Right renal pelvis (tissue), 4 donors: ENCODE measurements at places on chromosomes 6 and 20.
A peak's percentile ranks its signal among the peaks of the same experiment; 100 is the strongest.

DNA sequence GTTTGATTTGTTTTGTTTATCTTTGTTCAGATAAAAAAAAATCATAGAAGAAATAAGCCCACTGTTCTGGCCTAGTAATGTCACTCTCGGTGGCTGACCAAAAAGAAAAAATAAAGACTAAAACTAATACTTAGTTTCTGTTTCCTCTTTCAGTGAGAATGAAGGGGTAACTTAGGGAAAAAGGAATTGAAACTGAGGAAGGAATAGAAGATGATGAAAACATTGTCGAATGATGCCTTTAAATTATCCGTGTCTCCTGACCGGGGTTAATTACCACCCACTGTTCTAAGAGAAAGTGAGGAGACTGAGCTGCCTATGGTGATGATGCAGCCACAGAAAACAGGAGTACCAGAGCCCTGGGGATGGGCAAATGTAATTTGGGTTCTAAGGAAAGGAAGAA, 73.1 kb downstream of the PTCHD4 start:
- DNase-seq = no peak

DNA sequence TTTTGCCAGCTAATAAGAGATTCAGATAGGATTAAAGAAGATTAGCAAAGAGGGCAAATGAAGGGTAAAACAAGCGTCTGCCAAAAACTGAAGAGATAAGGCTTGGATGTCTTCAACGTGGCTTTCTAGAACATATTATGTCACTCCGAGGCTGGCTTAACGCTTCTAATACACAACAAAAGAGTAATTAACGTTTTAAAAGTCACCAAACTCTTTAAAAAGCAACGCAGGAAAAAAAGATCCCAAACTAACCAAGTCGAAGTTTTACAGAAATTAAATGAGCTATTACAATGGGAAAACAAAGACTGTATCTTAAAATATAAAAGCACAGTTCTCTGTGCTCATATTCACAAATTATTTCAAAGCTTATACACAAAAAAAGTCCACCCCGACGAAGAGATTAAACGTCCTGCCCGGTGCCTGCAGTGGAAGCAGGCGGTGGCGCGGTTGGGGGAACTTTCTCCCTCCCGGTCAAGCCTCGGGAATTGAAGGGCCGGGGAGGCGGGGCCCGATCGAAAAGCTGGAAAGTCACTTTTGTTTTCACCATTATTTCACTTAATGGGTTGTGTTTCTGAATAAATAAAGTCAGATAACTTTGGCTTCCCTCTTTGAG, 1.2 kb downstream of the MAK start:
- DNase-seq = no peak

DNA sequence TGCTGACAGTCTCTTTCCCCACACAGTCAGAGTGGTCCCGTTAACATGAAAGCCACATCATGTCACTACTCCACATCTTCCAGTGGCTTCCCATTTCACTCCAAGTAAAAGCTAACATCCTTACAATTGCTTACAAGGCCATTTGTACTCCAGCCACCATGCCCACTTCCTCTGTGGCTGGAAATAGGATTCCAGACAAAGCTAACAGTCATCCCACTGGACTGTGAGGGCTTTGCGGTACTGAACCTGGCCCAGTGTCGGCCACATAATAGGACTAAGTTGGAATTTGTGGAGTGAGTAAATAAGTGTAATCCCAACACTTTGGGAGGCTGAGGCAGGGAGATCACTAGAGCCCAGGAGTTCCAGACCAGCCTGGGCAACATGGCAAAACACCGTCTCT, 10.9 kb downstream of the CCM2L start:
- DNase-seq = no peak

DNA sequence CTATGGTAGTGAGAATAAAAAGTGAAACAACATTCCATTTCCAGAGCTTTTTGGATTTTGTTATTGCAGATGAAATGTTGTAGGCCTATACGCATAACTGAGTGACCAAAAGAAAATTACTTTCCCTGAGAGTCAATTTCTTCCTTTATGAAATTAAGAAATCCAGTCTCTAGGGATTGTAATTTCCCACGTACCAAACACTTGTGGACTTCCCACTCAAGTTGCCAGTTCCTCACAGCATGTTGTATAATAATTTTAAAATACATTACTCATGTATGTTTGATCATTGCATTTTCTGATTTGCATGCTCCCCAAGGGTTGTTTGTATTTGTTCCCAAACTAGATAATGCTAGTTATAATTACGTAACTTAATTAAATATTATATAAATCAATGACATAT, 12.0 kb upstream of the PRDM1 start:
- no peak for DNase-seq

GRCh38 chr20:52275181-52275691, 83.7 kb upstream of the ZFP64 start:
- DNase-seq = no peak

DNA sequence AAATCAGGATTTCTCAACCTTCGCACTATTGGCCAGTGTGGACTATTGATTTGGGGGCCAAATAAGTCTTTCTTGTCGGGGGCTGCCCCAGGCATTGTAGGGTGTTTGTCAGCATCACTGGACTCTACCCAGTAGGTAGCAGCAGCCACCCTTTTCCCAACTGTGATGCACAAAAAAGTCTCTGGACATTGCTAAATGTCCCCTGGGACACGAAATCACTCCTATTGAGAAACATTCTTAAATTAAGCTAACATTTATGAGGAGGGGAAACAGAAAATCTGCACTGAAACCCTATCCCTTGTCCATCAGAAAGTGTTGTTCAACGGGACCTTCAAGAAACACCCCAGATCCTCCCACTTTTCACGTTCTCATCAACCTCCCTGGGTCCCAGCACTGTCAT, 54.2 kb downstream of the NFATC2 start:
- no peak for DNase-seq

GRCh38 chr20:62219992-62220665, at the start of gene HRH3:
HRH3 (minus strand) TSS chr20:62220278; CDS start chr20:62219970, 308 bp downstream.
- DNase-seq = peak; percentile 18

DNA sequence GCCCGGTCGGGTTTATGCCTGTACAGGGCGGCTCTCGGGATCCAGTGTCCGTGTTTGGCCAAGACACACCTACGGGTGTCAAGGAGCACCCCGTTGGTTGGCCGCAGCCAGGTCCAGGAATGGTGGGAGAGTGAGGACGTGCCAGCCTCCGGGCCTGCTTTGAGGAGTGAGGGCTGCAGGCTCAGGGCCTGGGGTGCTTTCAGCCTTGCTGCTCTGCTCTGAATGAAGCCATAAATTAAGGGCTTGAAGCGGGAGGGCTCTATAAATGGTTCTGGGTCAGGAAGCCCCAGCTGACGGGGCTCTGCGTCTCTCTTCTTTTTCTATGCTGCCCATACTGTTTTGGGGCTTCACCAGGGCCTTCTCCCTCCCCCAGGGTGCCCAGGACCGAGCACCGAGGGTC, 15.1 kb downstream of the GATA5 start:
- no peak for DNase-seq

DNA sequence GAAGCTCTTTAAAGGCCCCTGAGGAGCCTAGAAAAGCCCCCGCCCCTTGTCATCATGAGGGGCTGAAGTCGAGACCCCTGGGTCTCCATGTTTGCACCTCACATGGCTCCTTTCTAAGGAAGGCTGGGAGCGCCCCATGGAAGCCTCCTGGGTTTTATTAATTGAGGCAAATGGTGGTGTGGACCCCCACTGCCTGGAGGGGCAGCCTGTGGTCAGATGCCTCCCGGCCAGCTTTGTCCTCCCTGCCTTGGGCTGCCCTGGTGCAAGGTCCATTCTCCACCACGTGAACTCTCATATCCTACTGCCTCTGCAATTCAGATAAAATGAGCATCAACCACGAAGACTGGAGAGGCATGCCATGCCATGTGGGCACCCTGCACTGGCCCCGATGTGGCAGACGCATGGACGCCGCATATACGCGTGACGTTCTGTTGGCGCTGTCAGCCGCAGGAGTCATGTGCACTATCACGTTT, 295.5 kb downstream of the TAF4 start:
- no peak for DNase-seq

- no peak for DNase-seq
Observed at GRCh38 chr20:9581509-9581908, 67.1 kb downstream of the LAMP5 start.

- DNase-seq = no peak
Observed at GRCh38 chr6:114987281-114987680, 644.5 kb upstream of the HS3ST5 start.

DNA sequence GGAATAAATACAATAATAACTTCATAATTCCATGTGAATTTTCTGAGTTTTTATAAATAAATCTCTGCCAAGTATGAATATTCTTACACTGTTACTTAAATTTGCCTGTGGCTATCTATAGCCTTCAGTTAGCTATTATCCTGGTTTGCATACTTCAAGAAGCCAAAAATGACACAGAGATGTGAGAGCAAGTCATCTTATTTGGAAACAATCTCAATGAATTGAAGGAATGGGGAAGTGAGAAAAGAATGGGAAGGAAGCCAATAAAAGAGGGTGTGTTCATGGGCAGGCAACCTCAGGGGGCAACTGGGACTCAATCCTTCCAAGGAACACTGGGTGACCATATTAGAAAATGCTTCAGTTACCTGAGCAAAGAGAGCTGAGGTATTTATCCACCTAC, 9.9 kb downstream of the HAO1 start:
- DNase-seq = no peak

- DNase-seq = peak; percentile 65
Observed at GRCh38 chr6:154154389-154154967, 115.4 kb downstream of the OPRM1 start.

- no peak for DNase-seq
Observed at GRCh38 chr6:121597654-121598053, 162.2 kb downstream of the GJA1 start.

DNA sequence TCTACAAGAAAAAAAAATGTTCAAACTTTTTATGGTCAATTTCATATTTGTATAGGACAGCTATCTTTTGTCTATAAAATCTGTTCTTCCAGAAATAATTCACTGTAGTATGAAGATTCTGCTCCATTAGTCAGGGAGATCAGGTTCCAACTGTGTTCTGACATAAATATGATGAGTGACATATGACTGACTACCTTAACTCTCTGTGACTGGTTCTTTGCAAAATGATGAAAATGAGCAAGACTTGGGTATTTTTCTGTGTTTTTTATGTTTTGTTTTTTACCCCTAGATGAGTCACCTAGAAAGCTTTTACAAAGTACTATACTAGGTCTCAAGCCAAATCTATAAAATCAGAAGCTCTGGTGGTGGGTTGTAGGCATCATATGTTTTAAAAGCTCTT, 229.6 kb downstream of the MMUT start:
- no peak for DNase-seq

GRCh38 chr20:23034721-23035671, at the start of gene SSTR4:
SSTR4 (plus strand) TSS chr20:23035312; CDS start chr20:23035484, 172 bp downstream.
- DNase-seq = no peak

- DNase-seq = peak; percentile 36
Observed at GRCh38 chr6:106444777-106445507, 84.4 kb downstream of the CRYBG1 start.

- no peak for DNase-seq
Observed at GRCh38 chr6:40325041-40325440, 262.1 kb downstream of the LRFN2 start.

DNA sequence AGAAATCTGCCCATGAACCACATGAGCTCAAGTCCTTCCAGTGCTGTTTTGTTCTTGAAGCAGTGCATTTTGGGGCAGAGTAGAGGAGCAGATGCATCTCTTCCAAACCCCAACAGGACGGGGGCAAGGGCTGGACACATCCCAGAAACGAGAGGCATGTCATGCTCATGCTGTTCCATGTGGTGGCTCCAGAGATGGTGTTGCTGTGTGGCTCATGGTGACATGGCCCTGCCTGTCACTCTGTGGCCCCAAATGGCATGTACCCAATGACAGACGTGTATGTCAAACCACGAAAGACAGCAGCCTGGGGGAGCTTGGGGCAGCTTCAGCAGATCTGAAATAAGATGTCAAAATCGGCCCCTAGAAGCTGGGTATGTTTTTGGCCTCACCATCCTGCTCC, 46.3 kb downstream of the NRN1 start:
- no peak for DNase-seq

- no peak for DNase-seq
Observed at GRCh38 chr20:31604567-31605030, 490 bp upstream of the ID1 start.

- DNase-seq = no peak
Observed at GRCh38 chr20:23120936-23121750, 35.0 kb upstream of the CD93 start.

GRCh38 chr6:31776989-31777666, at the start of gene VWA7:
VWA7 (minus strand) TSS chr6:31777328; CDS start chr6:31776779, 549 bp downstream.
- DNase-seq = peak; percentile 67

GRCh38 chr6:138691595-138692057, 81.9 kb upstream of the CCDC28A start:
- peak; percentile 32 for DNase-seq

GRCh38 chr6:16956361-16956760, 145.5 kb upstream of the STMND1 start:
- DNase-seq = no peak

GRCh38 chr6:27019651-27020552, 227.6 kb upstream of the PRSS16 start:
- DNase-seq = peak; percentile 75

GRCh38 chr6:16136621-16137450, 8.0 kb downstream of the MYLIP start:
- no peak for DNase-seq

DNA sequence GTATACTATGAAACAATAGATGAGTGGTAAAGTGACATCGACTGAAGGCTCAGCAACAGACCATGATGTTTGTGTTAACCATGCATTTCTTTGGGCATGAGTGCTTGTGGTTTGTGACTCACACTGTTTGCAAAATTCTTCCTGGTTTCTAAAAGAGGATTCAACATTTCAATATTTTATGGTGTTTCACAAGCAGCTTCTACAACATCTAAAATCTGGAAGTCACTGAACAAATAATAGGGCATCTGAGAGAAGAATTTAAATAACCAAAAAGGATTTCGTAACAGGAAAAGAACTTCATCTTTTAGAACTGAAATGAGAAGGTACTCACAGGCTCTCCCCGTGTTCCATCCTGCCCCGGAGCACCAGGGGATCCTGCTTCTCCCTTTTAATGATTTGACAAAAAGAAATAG, 146.2 kb downstream of the COL21A1 start:
- no peak for DNase-seq

DNA sequence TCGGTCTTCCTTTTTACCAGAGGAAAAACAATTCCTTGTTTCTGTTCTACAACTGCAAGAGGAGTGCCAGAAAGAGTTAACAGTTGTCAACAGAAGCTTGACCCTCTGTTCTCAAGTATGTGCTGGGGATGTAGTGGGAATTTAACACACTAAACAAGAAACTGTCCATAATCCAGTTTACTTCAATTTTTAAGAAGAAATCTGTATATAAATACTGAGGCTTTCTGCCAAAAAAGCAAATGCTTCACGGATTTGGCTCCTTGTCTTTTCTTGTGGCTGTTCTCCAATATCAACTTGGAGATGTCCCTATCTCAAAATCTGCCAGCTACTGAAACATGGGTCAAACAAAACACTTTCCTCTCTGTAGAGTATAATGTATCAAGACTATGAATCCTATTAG, 26.8 kb downstream of the REV3L start:
- DNase-seq = no peak

- DNase-seq = no peak
Observed at GRCh38 chr6:36850021-36850420, 10.8 kb upstream of the CPNE5 start.

- no peak for DNase-seq
Observed at GRCh38 chr6:144250276-144250675, 34.9 kb upstream of the UTRN start.

GRCh38 chr6:67560068-67560467, 1075.0 kb upstream of the ADGRB3 start:
- DNase-seq = no peak
